ENCODE measurements at places on chromosomes 6 and 20.

- DNase-seq, result no peak
Measured at GRCh38 chr20:13221313-13221672, 219 bp downstream of the ISM1 start.

DNA sequence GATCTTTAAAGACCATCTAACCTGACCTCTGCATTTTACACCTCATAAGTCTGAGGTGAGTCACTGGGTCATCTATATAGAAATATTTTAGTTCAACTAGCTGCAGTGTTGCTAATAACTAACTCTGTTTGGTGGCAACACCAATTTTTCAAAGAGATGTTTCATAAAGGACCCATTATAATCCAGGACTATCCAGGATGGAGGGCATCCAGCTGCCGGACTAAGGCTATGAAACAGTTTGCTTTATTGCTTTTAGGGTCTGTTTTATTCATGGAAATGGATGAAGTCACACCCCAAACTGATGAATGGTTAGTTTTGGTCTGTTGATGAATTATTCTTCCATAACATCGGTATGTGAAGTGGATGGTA lies 204.2 kb upstream of the GMDS start:
- no peak for DNase-seq

GRCh38 chr6:169677096-169677495 lies 24.7 kb downstream of the WDR27 start:
- no peak for DNase-seq

DNA sequence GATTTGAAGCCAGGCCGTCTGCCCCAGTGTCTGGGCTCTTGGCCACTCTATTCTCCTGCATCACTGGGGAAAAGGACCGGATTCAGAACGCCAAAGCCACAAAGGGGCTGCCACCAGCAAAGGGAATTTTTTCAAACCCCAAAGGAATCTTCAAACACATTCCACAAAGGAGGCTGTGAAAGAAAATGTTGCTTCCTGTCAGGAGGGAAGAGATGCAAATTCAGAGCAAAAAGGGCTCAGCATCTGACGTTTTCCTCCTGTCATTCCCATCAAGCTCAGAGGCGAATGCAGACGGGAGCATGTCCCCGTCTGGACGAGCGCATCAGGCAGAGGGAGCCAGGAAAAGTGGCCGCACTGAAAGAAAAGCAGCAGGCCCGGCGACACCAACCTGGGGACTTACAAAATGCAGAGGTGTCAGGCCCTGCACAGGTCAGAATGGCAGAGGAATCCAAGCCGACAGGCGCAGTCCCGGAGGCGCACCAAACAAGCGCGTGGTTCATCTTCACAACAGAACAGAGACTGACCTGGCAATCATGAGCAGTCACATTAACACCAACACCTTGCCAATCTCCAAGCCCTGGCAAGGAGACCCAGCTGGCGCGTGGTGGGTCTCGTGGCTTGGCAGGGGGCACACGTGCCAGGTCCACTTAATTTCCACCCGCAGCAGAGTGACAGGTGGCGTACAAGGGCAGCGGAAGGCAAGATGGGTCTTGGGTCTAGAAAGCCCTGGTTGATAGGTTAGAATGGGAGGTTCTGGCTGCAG lies 62.8 kb downstream of the GRM4 start:
- DNase-seq, result no peak

- DNase-seq, result no peak
Measured at GRCh38 chr20:10793766-10794165, 120.0 kb upstream of the JAG1 start.
